Activated CD8-positive, alpha-beta T cell treated with anti-CD3 and anti-CD28 coated beads for 36 hours (primary cell): ENCODE measurements at places on chromosomes 7 and 10. TPM values are rescaled to one million over a fixed set of nuclear protein-coding genes. Genes with fewer than 3 reads are reported as not detected.

DNA sequence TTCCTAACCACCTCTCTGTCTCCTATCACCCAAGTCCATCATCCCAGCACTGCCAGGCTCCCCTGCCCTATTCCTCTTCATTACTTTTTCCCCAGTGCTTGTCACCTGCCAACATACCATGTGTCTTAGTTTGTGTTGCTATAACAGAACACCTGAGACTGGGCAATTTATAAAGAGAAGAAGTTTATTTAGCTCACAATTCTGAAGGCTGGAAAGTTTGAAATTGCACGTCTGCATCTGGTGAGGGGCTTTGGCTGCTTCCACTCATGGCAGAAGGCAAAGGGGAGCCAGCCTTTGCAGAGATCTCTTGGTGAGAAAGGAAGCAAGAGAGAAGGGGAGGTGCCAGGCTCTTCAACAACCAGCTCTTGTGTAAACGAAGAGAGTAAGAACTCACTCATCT is 47.3 kb downstream of the DRGX start:
- no peak overlapping the region for H3K27ac ChIP-seq
- H3K27me3 ChIP-seq: peaks cover 3% of the 10 kb centered on the region
- no peak overlapping the region for H3K4me3 ChIP-seq
- DNase-seq: no peak

- DNase-seq: no peak
- H3K36me3 ChIP-seq: no peaks in the 10 kb centered on the region
- H3K4me1 ChIP-seq: peaks cover 9% of the 10 kb centered on the region
Observed at GRCh38 chr7:22121702-22122474, 176.2 kb upstream of the CDCA7L start.

- no peak for DNase-seq
- H3K27ac ChIP-seq: no peak overlapping the region
- no peak overlapping the region for H3K4me3 ChIP-seq
- no peaks in the 10 kb centered on the region for H3K27me3 ChIP-seq
Observed at GRCh38 chr7:102036958-102037357, 219.5 kb downstream of the CUX1 start.

- no peaks in the 10 kb centered on the region for H3K4me1 ChIP-seq
- no peaks in the 10 kb centered on the region for H3K27me3 ChIP-seq
- H3K27ac ChIP-seq: no peak overlapping the region
- no peak for DNase-seq
- no peaks in the 10 kb centered on the region for H3K36me3 ChIP-seq
Observed at GRCh38 chr7:117941138-117941810, 68.0 kb upstream of the CTTNBP2 start.

GRCh38 chr10:1117651-1118050 is 61.5 kb downstream of the WDR37 start:
- peaks cover 25% of the 10 kb centered on the region for H3K4me1 ChIP-seq
- H3K4me3 ChIP-seq: no peak overlapping the region
- no peaks in the 10 kb centered on the region for H3K27me3 ChIP-seq
- no peak for DNase-seq

DNA sequence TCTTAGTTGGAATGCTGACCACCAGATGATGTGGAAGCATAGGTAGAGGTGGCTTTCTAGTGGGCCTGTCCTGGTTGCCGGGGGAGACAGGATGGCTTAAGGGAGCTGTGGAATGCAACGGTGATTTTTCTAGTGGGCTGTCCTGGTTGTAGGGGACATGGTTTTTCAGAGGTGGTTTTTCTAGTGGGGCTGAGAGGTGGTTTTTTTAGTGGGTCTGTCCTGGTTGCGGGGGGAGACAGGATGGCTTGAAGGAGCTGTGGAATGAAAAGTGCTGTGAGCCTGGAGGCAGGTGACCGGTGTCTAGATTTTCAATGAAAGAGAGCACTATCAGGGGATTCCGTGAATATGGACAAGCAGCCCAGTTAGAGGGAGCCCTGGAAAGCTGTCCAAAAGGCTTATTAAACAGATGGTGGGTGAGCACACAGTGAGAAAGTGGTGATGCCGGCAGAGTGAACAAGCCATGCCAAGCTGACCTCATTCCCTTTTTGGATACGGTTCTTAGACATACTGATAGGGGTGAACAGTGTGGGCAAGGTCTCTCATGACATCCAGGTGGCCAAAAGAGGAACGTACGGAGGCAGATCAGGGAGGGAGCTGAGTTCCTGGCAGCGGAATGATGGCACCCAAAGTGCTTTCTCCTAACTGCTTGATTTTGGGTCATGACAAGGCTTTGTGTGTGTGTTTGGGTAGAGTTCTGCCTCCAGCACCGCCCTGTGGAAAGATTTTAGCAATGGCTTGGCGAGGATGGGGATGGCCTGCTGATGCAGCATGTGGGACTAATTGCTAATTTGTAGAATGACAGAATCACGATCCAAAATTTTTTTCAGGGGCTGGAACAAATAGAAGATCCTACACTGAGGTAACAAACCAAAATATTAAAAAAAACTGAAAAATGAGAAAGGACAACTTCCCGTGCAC is 126.6 kb downstream of the TMEM178B start:
- no peak overlapping the region for H3K27ac ChIP-seq
- H3K4me3 ChIP-seq: no peak overlapping the region
- no peaks in the 10 kb centered on the region for H3K4me1 ChIP-seq

GRCh38 chr10:454860-455259 is 234.6 kb downstream of the DIP2C start:
- H3K27me3 ChIP-seq: no peaks in the 10 kb centered on the region
- H3K4me3 ChIP-seq: peak overlapping the region; percentile 36
- peaks cover 48% of the 10 kb centered on the region for H3K4me1 ChIP-seq
- peak overlapping the region; percentile 62 for H3K27ac ChIP-seq

DNA sequence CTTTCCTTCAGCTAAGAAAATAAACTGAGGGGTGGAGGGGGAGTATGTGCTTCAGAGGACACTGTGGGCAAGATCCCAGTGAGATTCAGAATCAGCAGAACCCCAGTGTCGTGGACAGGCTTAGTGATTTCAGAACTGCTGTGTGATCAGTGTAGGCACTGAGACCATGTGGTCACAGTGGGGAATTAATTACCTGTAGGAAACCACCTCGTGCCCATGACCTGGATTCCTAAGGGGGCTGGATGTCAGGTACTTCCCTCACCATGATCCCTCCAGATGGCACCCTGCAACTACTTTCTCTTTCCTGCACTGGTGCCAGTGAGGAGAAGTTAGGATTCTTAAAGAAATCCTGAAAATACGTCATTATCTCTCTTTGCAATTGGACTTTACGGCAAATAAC is 64.4 kb downstream of the HBP1 start:
- H3K4me3 ChIP-seq: no peak overlapping the region
- no peaks in the 10 kb centered on the region for H3K27me3 ChIP-seq
- peaks cover 5% of the 10 kb centered on the region for H3K36me3 ChIP-seq
- DNase-seq: no peak
- no peaks in the 10 kb centered on the region for H3K4me1 ChIP-seq

- peaks cover 21% of the 10 kb centered on the region for H3K27me3 ChIP-seq
- no peaks in the 10 kb centered on the region for H3K36me3 ChIP-seq
- no peak for DNase-seq
- H3K4me3 ChIP-seq: no peak overlapping the region
- no peak overlapping the region for H3K27ac ChIP-seq
Observed at GRCh38 chr7:116509982-116510579, 10.5 kb downstream of the CAV2 start.

DNA sequence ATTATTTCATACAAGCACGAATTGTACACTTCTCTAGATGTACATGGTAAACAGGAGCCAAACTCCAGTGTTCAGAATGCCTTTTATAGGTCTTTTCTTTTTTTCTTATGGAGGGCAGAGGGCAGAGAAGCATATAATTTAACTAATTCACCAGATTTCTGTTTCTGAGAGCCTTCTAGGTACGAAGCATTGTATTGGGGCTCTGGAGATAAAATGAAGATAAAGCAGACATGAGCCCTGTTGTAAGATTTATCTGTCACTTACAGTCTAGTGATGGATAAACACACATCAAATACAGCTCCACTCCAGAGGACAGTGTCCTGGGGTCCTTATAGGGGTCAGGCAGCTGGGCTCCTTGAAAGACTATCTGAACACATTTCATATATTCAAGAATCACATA is 265.5 kb downstream of the SKAP2 start:
- no peak for DNase-seq
- H3K4me3 ChIP-seq: no peak overlapping the region
- no peaks in the 10 kb centered on the region for H3K36me3 ChIP-seq
- H3K27ac ChIP-seq: no peak overlapping the region
- H3K4me1 ChIP-seq: no peaks in the 10 kb centered on the region
- peaks cover 6% of the 10 kb centered on the region for H3K27me3 ChIP-seq

DNA sequence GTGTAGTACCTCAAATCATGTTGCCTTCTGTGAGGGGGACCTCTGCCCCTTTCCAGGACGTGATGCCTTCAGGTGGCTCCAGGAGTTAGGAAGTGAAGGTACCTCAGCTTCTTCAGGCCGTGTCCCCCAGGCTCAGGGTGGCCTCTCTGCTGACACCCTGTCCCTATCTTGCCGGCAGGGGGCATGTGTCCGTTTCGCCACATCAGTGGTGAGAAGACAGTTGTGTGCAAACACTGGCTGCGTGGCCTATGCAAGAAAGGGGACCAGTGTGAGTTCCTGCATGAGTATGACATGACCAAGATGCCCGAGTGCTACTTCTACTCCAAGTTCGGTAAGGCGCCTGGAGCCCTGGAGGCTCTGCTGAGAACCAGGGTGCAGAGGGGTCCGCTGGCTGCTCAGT is 9.2 kb downstream of the CPSF4 start:
- H3K4me3 ChIP-seq: no peak overlapping the region
- peaks cover 43% of the 10 kb centered on the region for H3K36me3 ChIP-seq
- peak; percentile 22 for DNase-seq
- H3K27me3 ChIP-seq: no peaks in the 10 kb centered on the region
- no peak overlapping the region for H3K27ac ChIP-seq
- H3K4me1 ChIP-seq: peaks cover 6% of the 10 kb centered on the region

DNA sequence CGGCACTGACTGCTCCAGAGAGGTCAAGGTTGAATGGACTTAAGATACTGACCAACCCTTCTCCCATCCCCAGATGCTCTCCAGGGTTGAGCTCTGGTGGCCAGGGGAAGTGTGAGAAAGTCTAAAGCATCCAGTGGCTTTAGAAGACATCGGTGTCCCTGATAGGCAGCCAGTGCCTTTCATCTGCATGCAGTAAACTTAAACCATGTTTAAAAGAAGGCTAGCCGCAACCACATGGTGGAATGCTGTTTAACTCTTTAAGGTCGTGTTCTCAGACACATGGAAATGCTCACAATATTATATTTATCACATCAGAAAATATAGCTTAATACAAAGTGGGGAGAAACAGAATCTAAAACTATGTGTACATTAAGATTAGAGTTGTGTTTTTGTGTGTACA is 137.0 kb downstream of the CNNM2 start:
- no peak overlapping the region for H3K4me3 ChIP-seq
- H3K36me3 ChIP-seq: peaks cover 3% of the 10 kb centered on the region
- no peaks in the 10 kb centered on the region for H3K27me3 ChIP-seq
- H3K4me1 ChIP-seq: peaks cover 18% of the 10 kb centered on the region
- DNase-seq: no peak
- H3K27ac ChIP-seq: no peak overlapping the region

DNA sequence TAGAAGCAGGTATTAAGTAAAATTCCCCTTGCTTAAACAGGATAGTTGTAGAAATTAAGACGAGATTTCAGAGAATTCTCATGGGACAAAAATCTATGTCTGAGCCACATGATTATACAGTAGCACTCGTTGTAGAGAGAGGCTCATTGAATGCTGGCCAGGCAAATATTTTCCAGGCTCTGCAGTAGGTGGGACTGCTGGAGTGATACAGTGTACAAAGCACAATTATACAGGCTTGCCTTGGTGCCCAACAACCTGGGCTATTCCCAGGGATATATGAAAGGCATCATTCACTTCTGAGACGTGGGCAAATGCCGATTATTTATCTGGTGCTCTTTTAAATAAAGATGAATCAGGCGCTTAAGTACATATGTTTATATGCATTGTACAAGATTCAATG is 380.6 kb downstream of the PHTF2 start:
- H3K4me3 ChIP-seq: no peak overlapping the region
- H3K27ac ChIP-seq: no peak overlapping the region
- H3K4me1 ChIP-seq: no peaks in the 10 kb centered on the region
- H3K36me3 ChIP-seq: no peaks in the 10 kb centered on the region

GRCh38 chr10:62527019-62527827 is 153.1 kb downstream of the ZNF365 start:
- H3K4me3 ChIP-seq: peak overlapping the region; percentile 16
- peak overlapping the region; percentile 39 for H3K27ac ChIP-seq
- peaks cover 10% of the 10 kb centered on the region for H3K36me3 ChIP-seq

DNA sequence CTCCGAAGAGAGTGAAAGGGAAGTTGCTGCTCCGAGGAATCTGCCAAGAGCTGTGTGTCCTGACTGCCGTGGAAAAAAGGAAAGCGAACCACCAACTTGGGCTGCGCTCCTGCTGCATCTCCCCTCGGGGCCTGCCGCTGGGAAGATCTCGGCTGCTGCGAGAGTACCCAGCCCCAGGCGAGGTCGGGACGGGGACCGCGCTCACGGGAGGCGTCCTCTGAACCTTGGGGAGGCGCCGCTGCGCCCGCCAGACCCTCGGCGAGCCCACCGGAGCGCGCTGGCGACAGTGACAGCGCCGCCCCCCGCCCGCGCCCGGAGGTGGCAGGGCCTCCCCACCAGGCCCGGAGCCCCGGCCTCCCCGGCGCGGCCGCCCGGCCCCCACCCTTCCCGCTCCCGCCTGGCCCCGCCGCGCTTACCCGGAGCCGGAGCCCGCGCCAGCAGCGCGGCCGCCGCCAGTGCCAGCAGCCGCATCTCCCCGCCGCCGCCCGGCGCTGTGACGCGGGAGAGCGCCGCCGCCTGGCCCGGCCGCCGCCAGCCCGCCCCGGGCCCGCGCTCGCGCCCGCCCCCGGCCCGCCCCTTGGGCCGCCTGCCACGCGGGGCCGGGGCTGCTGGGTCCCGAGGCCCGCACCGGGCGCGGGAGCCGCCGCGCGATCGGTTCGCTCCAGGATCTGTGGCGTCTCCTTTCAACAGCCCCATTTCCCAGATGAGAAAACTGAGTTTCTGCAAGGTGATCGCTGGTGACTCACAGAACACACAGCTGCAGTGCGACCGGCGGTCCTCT is at the start of gene VSTM4:
TSS of gene VSTM4 (minus strand) at position 508 of the 781 bp plus-strand sequence. CDS start at position 471, 37 bp downstream.
- H3K27me3 ChIP-seq: peaks cover 38% of the 10 kb centered on the region
- no peaks in the 10 kb centered on the region for H3K36me3 ChIP-seq
- H3K4me1 ChIP-seq: peaks cover 4% of the 10 kb centered on the region

DNA sequence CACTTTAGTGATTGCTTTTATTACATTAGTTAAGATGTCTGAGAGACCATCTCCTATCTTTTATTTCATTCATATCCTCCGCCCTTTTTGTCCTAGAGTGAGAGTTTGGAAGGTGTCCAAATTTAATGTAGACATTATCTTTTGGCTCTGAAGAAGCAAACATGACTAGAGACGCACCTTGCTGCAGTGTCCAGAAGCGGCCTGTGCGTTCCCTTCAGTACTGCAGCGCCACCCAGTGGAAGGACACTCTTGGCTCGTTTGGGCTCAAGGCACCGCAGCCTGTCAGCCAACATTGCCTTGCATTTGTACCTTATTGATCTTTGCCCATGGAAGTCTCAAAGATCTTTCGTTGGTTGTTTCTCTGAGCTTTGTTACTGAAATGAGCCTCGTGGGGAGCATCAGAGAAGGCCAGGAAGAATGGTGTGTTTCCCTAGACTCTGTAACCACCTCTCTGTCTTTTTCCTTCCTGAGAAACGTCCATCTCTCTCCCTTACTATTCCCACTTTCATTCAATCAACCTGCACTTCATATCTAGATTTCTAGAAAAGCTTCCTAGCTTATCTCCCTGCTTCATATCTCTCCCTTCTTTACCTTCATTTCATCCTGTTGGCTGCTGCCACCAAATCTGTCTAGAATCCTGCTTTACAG is 10.4 kb upstream of the CLCN1 start:
- H3K27ac ChIP-seq: peak overlapping the region; percentile 58
- H3K4me1 ChIP-seq: peaks cover 46% of the 10 kb centered on the region
- DNase-seq: peak; percentile 86
- H3K4me3 ChIP-seq: no peak overlapping the region

The DCLRE1C gene
- total RNA-seq: 15.0 TPM

The PIK3AP1 gene
- total RNA-seq: 4.1 TPM

The AKR1C3 gene
- 0.29 TPM for total RNA-seq

The NRAP gene
- total RNA-seq: not detected

The TMEM26 gene
- not detected for total RNA-seq

The ACSL5 gene
- total RNA-seq: 33.7 TPM
